Lung (tissue), 17 donors: ENCODE measurements at places on chromosomes 5 and 9. TPM values are rescaled to one million over a fixed set of nuclear protein-coding genes. Genes with fewer than 3 reads are reported as not detected.
A peak's percentile ranks its signal among the peaks of the same experiment; 100 is the strongest.

GRCh38 chr5:21654-22233, 70.2 kb upstream of the PLEKHG4B start:
- no peak overlapping the region for H3K4me3 ChIP-seq
- H3K4me1 ChIP-seq = no peaks in the 10 kb centered on the region
- H3K27ac ChIP-seq = no peak overlapping the region
- no peaks in the 10 kb centered on the region for H3K36me3 ChIP-seq
- DNase-seq = no peak
- H3K27me3 ChIP-seq = no peaks in the 10 kb centered on the region

Gene POMT1
- total RNA-seq = 28.3 TPM

DNA sequence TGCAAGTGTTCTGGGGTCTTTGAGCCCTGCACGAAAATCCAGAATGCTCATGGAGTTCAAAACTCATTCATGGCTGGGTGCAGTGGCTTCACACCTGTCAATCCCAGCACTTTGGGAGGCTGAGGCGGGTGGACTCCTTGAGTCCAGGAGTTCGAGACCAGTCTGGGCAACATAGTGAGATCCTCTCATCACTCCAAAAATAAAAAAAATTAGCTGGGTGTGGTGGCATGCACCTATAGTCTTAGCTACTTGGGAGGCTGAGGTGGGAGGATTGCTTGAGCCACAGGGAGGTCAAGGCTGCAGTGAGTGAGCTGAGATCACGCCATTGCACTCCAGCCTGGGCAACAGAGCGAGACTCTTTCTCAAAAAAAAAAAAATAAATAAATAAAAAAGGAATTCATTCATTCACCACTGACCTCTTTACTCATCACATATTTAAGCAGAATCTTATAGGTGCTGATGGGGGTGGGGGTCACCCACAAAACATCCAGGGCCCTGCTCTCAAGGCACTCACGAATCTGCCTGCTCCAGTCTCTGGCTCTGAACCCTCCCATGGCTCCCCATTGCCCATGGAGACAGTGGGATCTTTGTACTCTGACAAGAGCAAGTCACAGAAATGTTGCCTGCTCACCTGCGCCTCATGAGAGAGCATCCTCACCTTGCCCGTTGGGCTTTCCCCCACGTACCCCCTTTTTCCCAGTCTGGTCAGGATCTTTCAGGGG, 76.7 kb upstream of the IER5L start:
- no peak overlapping the region for H3K4me3 ChIP-seq
- H3K27me3 ChIP-seq = peaks cover 10% of the 10 kb centered on the region

GRCh38 chr9:116285320-116285719, 131.7 kb downstream of the PAPPA start:
- H3K4me3 ChIP-seq = no peak overlapping the region
- no peak overlapping the region for H3K27ac ChIP-seq
- H3K4me1 ChIP-seq = no peaks in the 10 kb centered on the region
- no peaks in the 10 kb centered on the region for H3K36me3 ChIP-seq

DNA sequence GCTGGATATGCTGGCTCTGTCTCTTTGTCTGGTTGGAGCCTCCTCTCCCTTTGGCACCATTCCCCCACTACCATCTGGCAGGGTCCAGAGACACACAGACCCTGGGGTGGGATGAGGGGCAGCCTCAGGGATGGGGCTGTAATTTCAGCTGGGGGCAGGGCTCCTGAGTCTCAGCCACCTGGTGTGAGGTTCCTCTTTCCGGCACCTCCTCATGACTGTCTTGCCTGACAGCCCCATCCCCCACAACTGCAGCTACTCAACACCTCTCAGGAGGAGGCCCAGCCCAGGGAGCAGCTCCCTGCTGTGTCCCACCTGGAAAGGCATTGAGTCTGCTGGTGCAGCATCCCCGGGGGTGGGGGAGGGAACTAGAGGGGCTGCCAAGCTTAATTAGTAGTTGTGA, 11.7 kb upstream of the RPS14 start:
- H3K4me3 ChIP-seq = no peak overlapping the region
- H3K36me3 ChIP-seq = no peaks in the 10 kb centered on the region
- H3K4me1 ChIP-seq = peaks cover 17% of the 10 kb centered on the region
- DNase-seq = no peak
- H3K27me3 ChIP-seq = no peaks in the 10 kb centered on the region

DNA sequence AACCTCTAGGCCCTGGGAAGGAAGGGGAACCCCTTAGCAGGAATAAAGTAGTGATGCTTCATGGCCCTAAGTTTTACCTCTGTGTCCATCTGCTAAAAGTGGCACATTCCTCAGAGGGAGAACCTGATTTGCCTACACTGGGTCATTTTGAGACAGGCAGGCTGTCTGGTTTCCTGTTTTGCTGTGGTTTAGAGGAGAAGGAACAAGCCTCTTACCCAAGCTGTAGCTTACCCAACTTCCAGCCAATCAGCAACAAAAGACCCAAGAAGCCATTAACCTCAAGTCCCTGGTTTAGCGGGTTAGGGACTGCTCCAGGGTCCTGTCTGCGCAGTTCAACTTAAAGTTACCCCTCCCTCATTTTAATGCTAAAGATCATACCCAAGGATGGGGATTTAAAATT, 411.0 kb downstream of the MAT2B start:
- peak; percentile 4 for DNase-seq
- no peaks in the 10 kb centered on the region for H3K36me3 ChIP-seq
- no peaks in the 10 kb centered on the region for H3K4me1 ChIP-seq
- H3K27me3 ChIP-seq = no peaks in the 10 kb centered on the region
- H3K27ac ChIP-seq = peak overlapping the region; percentile 30

Gene GMCL2
- total RNA-seq = not detected

- no peak overlapping the region for H3K27ac ChIP-seq
- no peaks in the 10 kb centered on the region for H3K36me3 ChIP-seq
- no peak overlapping the region for H3K4me3 ChIP-seq
- H3K4me1 ChIP-seq = no peaks in the 10 kb centered on the region
- H3K27me3 ChIP-seq = no peaks in the 10 kb centered on the region
These were observed 127.6 kb downstream of the EDIL3 start for GRCh38 chr5:84257061-84257460.

GRCh38 chr9:4741365-4742089, 525 bp upstream of the AK3 start:
- H3K4me3 ChIP-seq = peak overlapping the region; percentile 94
- peak; percentile 55 for DNase-seq
- no peaks in the 10 kb centered on the region for H3K36me3 ChIP-seq
- H3K27ac ChIP-seq = peak overlapping the region; percentile 96
- H3K27me3 ChIP-seq = no peaks in the 10 kb centered on the region

Gene LHX3
- total RNA-seq = not detected

Gene MYMK
- not detected for total RNA-seq

GRCh38 chr9:2621722-2622460, at the start of gene VLDLR:
Gene VLDLR, plus strand, starts transcription at chr9:2621787. Its CDS starts 403 bp downstream, at chr9:2622190.
- peak within 1 kb of the TSS; percentile 59 for H3K4me3 ChIP-seq
- peak; percentile 73 for DNase-seq
- H3K4me1 ChIP-seq = peaks cover 17% of the 10 kb centered on the region

Gene CYSRT1
- 0.92 TPM for total RNA-seq

DNA sequence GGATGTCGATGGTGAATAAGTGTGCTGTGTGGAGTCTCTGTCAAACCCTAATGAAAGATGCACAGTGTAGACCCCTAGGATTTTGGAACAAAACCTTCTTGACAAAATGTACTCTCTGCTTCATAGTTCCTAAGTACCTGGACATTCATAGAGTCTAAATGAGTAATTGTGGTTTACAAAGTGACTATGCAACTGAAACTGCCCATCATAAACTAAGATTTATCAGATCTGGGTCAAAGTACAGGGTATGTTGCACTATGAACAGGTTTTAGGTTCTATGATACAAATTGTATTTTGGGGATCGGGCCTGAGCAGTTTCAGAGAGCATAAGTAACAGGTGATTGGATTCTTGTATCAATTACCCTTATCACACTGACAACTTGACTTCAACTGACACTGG, 79.4 kb downstream of the LURAP1L start:
- no peak for DNase-seq
- H3K27ac ChIP-seq = no peak overlapping the region
- no peak overlapping the region for H3K4me3 ChIP-seq
- H3K36me3 ChIP-seq = no peaks in the 10 kb centered on the region
- no peaks in the 10 kb centered on the region for H3K4me1 ChIP-seq

- H3K4me3 ChIP-seq = no peak overlapping the region
- no peak overlapping the region for H3K27ac ChIP-seq
- peak; percentile 32 for DNase-seq
- no peaks in the 10 kb centered on the region for H3K36me3 ChIP-seq
- H3K4me1 ChIP-seq = no peaks in the 10 kb centered on the region
- no peaks in the 10 kb centered on the region for H3K27me3 ChIP-seq
These were observed 72.0 kb upstream of the C9orf72 start for GRCh38 chr9:27645161-27645840.

DNA sequence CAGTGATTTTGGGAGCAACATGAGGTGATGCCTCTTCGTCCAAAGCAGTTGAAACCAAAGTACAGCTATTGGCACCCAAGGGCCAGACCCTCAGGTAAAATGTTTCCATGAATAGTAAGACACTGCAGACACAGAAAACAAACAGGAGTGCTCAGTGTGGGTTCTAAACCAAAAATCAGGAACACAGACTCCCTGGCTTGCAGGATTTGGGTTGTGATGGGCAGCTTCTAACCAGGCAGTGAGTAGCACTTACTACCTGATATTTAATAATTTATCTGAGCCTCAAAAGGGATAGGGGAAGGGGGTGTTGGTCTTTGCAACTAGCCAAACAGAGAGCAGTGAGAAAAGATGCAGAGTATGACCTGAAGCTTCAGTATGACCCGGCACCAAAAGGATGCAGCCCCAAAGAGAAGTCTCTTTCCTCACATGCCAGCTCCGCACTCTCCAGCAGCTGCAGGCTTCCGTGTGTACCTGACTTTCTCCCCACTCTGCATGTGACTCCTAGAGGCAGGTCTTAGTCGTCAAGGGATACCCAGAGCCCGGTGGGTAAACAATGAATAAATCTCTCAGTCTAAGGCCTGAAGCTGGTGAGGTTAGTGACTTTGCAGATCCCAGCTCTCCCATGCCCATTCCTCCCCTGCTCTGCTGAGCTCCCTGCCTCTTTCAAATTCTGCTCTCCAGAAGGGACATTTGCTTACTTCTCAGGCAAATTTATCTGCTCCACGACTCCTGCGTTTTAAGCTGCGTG, 105.4 kb upstream of the SPOCK1 start:
- peaks cover 2% of the 10 kb centered on the region for H3K27me3 ChIP-seq
- no peaks in the 10 kb centered on the region for H3K36me3 ChIP-seq
- H3K4me3 ChIP-seq = no peak overlapping the region
- no peak overlapping the region for H3K27ac ChIP-seq
- no peaks in the 10 kb centered on the region for H3K4me1 ChIP-seq
- no peak for DNase-seq

- H3K36me3 ChIP-seq = no peaks in the 10 kb centered on the region
- no peak for DNase-seq
- H3K27ac ChIP-seq = no peak overlapping the region
- H3K4me3 ChIP-seq = no peak overlapping the region
These were observed 28.9 kb upstream of the TLE1 start for GRCh38 chr9:81718244-81718643.

GRCh38 chr9:87601176-87601575, 103.5 kb downstream of the DAPK1 start:
- no peaks in the 10 kb centered on the region for H3K27me3 ChIP-seq
- H3K27ac ChIP-seq = no peak overlapping the region
- H3K4me1 ChIP-seq = peaks cover 7% of the 10 kb centered on the region
- H3K36me3 ChIP-seq = peaks cover 12% of the 10 kb centered on the region
- no peak for DNase-seq

Gene PCDHGA8
- total RNA-seq = 7.3 TPM

DNA sequence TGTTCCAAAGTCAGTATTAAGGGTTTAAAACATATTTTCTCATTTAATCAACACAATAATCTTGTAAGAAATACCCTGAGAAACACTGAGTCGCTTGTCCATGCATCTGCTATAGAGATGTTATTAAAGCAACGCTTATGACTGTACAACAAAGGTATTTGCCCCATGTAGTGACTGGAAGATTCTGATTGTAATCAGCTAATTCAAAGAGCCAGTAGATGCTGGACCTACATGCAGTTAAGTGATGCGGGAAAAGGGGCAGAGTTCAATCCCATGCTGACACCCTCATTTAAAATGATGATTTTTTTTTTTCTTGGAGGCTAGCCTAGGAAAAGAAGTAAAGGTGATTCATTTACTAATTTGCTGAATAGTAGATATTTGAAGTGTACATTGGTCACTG, 149.3 kb upstream of the MTAP start:
- H3K4me3 ChIP-seq = no peak overlapping the region
- no peak overlapping the region for H3K27ac ChIP-seq
- H3K4me1 ChIP-seq = no peaks in the 10 kb centered on the region
- no peak for DNase-seq
- no peaks in the 10 kb centered on the region for H3K36me3 ChIP-seq

Gene PJA2
- 148 TPM for total RNA-seq
